ENCODE measurements at places on chromosomes 6 and 20.

GRCh38 chr6:125528621-125529041, 220.8 kb upstream of the HEY2 start:
- DNase-seq, result no peak

DNA sequence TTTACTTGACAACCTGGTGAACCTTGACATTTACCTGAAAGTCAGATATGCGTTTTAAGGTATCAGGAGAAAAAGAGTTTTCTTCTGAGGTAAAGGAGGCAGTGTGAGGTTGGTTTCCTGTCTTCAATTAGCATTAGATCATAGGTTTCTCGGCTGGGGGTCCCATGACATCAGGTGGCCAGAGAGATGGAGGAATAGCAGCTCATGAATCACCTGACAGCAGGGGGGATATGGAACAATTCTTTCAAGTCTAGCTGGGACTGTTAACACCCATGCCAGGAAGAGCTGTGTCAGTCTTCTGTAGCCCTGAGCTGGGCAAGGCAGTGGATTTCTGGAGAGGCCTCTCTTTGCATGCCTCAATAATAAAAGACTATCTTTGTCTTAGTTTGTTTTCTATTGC, 108.0 kb upstream of the TMEM170B start:
- DNase-seq, result no peak

GRCh38 chr6:119273272-119274196, 76.0 kb downstream of the MAN1A1 start:
- no peak for DNase-seq

DNA sequence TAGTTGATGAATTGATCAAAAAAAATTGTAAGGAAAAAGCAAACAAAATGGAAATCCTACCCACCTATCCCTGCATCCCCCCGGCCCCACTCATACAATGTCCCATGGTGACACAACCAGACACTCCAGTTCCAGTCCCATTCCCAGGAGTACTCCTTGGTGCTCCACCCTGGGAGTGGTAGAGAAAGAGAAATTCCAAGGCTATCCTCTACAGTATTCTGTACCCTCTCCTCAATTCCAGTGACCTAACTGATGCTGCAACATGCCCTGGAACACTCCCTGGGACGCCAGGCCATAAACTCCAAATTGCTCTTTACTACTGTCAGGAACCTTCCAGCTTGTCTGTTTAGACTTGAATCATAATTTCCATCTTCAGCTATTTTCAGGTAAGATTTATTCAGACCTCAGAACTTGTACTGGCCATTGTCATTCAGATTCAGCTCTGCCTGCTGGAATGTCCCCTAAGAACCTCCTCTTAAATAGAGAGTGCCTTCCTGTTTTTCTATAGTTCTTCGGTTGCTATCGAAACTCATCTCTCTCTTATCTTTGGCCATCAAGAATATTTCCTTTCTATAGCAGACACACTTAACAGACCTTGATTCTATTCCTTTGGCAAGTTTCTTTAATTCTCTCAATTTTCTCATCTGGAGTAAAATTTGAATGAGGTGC, 8.7 kb downstream of the GPX6 start:
- no peak for DNase-seq

DNA sequence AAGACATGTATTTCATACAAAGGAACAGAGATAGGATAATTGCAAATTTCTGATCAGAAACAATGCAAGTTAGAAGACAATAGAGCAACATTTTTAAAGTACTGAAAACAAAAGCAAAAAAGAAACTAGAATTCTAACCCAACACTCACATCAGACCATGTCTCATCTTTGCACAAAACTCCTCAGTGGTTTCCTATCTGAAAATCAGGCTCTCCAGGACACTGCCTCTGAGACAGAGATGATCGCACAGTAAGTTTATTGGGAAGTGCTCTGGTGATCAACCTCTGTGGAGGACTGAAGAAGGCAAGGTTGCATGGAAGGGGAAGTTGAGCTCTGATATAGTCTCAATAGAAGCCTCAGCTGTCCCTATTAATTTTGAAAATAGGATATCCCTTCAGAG, 2.3 kb upstream of the TTBK1 start:
- no peak for DNase-seq

- DNase-seq, result no peak
Observed at GRCh38 chr20:32429343-32429742, 71.2 kb downstream of the ASXL1 start.

- no peak for DNase-seq
Observed at GRCh38 chr6:77124604-77125003, 338.7 kb downstream of the HTR1B start.

- no peak for DNase-seq
Observed at GRCh38 chr20:19858466-19859371, 100.7 kb downstream of the RIN2 start.

- no peak for DNase-seq
Observed at GRCh38 chr6:135256866-135257265, 75.8 kb downstream of the MYB start.

DNA sequence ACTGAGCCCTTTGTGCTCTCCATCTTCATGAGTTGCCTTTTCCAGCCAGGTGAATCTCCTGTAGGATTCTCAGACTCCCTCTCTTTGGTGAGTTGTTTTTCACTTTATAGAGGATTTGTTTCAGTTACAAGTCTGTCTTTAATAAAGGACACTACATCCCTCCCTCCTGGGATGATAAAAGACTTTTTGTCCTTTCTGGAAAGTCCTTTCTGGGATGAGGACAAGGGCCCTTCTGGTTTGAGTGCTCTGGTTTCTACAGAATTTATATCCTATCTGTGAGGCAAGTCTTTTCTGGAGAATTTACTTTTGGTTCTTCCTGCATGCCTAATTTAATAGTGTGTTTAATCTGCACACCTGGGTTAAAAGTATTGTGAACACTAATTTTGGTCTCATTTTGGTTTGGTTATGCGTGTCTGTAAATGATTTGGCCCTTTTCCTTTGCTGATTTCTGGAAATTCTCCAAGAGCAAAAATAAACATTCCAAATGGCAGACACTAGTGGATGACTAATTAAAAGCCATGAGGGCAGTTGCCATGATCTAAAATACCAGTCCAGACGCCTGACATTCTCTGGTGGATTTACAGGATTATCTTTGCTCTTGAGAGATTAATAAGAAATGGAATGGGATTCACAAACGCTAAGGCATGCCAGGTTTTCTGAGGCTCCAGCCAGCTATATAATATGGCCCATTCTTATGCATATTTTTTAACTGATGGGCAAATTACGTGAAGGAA, 44.8 kb downstream of the TCP11 start:
- no peak for DNase-seq

DNA sequence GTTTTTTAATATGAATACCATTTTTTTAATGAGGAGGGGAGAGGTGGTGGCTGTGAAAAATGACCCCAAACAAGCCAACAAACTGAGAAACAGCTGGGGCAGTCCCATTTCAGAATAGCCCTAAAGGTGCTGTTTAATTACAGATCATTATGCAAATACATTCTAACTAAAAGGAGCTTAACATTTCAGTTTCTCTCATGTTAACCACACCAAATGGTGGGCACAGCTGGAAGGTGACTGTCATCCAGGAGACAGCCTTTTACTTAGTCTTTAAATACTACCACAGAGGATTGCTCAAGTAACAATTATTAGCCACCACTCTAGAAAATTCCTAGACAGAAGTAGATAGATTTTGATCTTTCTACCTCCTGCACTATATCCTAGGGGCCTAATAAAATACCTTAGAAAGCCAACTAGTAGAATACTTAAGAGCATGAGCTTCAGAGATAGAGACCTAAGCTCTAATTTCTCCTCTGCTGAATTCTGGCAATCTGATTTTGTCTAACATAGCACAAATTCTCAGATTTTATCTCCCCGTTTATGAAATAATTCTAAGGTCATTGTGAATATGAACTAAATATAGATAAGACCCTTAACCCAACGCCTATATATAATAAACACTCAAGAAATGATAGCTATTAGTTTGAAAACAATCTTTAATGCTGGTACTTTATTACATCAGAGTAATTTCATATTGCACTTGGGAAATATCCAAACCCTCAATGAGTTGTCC, 615.1 kb upstream of the NRSN1 start:
- DNase-seq, result no peak

- DNase-seq, result no peak
Observed at GRCh38 chr6:146840641-146841040, 241.9 kb downstream of the ADGB start.

GRCh38 chr6:83313882-83314281, 117.0 kb downstream of the ME1 start:
- DNase-seq, result no peak

- DNase-seq, result no peak
Observed at GRCh38 chr20:7696311-7696710, 243.9 kb downstream of the HAO1 start.

- no peak for DNase-seq
Observed at GRCh38 chr20:11692567-11692966, 225.1 kb upstream of the BTBD3 start.

DNA sequence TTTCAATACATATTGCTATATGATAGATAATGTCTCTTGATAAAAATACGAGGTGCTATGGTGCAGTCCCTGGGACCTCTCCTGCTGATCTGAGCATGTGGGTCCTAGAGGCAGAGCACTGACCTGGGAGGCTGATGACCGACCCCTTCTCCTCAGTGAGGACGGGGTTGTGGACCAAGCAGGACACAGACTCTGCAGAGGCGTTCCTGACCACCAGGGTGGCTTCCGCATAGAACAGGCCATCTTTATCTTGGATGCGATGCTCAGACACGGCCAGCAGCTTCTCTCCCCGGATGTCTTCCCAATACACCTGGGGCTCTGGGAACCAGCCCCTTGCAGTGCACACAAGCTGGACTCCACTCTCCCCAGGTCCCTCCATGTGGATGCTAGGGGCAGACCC, 4.2 kb downstream of the BTNL2 start:
- no peak for DNase-seq

DNA sequence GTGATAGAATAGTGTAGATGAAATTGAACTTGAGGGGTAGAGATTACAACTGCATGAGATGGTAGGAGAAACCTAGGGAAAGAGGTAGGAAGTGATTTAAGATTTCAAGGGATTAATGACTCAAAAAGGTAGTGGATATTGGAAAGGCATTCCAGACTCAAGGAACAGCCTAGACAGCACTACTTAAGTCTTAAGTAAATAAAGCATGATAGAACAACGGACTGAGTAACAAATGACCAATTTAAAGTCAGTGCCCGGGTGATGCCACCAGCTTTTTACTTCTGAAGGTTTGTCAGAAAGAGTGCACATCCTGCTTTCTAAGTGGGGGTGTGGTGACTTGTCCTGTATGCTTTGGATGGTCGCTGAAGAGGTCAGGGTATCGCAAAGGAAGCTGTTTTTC, 81.8 kb downstream of the PHACTR1 start:
- no peak for DNase-seq

DNA sequence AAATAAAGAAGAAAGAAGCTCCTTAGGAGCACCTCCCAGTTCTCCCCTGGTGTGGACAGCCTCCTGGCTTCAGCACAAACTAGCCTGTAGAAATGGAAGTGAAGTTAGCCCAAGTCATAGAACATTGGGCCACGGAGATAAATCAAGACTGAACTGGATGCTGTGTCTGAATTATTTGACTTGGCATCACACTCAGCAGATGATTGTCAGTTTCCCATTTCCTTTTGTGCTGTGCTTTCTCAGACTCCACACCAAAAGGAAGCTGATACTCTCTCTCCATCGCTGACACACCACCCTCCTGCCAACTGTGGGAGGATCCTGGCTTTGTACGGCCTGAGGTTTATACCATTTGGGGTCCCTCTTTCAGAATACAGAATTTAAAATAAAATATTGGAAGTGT, 209.8 kb downstream of the TFAP2A start:
- no peak for DNase-seq

GRCh38 chr6:120805276-120805675, 529.0 kb downstream of the TBC1D32 start:
- no peak for DNase-seq

- DNase-seq, result no peak
Observed at GRCh38 chr6:114739656-114740055, 396.8 kb upstream of the HS3ST5 start.

- DNase-seq, result no peak
Observed at GRCh38 chr20:44683263-44684046, 31.7 kb upstream of the CCN5 start.

DNA sequence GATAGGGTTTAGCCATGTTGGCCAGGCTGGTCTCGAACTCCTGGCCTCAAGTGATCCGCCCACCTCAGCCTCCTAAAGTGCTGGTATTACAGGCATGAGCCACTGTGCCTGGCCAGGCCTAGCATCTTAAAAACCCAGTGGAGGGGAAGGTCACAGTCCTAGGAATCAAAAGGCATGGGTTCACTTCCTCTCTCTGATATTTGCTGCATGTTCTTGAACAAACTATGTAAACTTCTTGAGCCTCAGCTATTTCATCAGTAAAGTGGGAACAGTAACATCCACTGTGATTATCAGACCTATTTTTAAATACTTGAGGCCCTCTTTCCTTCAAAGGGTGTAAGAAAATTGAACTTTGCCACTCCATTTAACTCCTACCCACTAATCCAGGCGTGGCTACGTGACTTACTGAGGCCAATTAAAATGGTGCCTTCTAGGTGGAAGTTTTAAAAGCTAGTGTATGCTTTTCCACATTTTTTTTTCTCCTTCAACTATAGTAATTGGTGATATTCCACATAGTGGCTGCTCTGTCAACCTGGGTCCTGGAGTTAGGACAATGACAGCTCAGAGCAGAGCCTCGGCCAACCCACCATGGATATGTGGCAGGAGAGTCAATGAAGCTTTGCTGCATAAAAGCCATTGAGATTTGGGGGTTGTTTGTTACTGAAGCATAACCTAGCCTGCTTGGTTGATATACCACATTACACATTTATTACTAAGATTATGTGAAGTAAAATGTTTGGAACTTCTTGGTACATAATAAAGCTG, 32.2 kb upstream of the IER3 start:
- no peak for DNase-seq

DNA sequence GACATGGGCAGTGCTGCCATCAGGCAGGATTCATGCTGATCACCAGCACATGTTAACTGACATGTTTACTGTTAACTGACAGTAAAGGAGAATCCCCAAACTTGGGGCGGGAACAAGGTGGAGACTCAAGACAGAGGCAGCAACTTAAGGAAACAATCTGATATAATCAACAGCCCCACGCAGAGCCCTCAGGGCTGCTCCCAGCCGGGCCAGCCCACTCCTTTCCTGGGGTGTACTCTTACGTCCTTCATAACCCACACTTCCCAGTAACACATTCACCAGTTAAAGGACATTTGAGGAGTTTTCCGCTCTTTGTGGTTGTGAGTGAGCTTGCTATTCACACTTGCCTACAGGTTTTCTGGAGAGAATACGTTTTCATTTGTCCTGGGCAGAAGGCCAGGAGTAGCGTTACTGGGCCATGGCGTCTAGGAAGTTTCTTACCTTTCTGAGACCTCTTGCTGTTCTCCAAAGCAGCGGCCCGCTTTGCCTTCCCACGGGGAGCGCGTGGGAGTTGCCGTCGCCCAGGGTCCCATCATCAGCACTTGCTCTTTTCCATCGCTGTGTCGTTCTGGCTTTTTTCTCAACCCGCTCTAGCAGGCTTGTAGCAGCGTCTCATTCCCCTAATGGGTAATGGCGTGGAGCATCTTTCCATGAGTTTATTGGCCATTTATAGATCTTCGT, 56.4 kb downstream of the FOXF2 start:
- no peak for DNase-seq

Measured in NCI-H187 (cell line).